Daoy (cell line): ENCODE measurements at places on chromosomes 7 and 10. TPM values are rescaled to one million over a fixed set of nuclear protein-coding genes. Genes with fewer than 3 reads are reported as not detected.
A peak's percentile ranks its signal among the peaks of the same experiment; 100 is the strongest.

GRCh38 chr7:51015581-51015980, 232.9 kb upstream of the GRB10 start:
- DNase-seq = no peak

- no peak for DNase-seq
Measured at GRCh38 chr10:86803156-86803555, 46.7 kb downstream of the BMPR1A start.

DNA sequence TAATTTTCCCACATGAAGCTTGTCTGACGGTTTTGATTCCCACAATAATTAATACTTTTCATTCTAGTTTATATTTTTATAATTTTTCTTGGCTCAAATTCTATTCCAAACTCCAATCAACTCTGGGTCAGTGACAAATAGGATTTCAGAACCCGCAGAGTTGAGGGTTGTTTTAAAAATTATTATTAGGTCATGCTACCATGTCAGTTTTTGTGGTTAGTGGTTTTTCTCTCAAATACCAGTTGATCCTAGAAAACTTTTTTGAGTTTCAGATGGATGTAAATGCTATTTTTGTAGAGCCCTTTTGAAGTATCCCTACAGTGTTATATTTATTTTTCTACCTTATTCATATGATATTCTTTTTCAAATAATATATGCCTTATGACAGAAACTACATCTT, 237.4 kb downstream of the SEMA3D start:
- no peak for DNase-seq

GRCh38 chr10:98429320-98430072, 14.5 kb upstream of the PYROXD2 start:
- DNase-seq = no peak

DNA sequence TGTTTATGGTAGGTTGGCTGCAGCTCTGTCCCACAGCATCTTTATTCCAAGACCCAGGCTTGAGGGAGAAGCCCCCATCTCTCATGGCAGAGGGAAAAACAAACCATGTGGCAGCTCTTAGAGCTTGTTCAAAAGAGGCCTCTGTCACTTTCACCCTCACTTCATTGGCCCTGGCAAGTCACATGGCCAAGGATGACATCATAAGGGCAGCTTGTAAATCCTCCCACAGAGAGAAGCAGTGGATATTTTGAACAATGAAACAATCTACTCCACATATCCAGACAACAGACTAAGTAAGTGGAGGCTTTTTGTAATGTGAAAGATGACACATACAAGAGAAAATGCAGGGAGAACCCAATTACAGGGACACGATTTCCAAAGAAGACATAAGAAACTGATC, 108.1 kb downstream of the GRID1 start:
- no peak for DNase-seq

DNA sequence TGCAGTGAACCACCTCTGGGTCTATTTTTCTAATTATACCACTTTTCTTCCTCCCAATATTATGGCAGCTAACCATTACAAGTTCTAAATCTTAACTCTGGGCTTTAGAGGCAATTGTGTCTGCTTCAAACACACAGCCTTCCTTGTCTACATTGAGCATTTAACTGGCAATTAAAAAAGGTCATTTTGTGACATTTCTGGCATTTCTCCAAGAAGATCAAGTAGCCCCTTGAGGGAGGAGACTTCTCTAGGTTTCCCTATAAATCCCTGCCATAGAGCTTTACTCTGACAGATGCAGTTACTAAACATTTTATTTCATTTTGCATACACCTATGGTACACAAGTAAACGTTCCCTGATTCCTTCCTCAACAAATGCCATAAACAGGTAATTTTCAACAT, 33.4 kb upstream of the FAM133B start:
- DNase-seq = no peak

DNA sequence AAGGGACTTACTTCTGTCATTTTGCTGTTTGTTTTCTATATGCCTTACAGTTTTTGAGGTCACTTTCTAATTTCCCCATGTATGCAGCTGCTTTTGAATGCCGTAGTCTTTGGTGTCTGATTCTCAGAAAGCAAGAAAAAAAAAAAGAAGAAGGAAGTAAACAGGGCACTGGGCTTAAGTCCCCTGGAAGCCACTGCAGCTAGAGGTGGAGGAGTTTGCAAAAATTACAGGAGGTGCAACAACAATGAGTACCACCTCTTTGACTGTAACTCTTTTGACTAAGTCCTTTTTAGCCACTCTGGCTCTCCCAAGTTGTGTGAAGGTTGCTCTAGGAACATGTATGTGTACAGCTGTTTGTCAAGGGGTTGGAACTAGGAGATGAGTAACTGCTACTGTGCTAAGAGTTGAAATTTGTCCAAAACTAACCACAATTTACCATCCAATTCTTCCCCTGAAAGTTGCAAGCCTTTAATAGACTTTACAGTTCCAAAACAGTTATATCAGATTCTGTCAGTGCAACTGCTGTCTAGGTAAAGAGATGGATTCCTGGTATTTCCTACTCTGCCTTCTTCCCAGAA, 588.0 kb upstream of the LRRN3 start:
- DNase-seq = no peak

- peak; percentile 5 for DNase-seq
Measured at GRCh38 chr10:35056686-35057085, 33.5 kb downstream of the CUL2 start.

DNA sequence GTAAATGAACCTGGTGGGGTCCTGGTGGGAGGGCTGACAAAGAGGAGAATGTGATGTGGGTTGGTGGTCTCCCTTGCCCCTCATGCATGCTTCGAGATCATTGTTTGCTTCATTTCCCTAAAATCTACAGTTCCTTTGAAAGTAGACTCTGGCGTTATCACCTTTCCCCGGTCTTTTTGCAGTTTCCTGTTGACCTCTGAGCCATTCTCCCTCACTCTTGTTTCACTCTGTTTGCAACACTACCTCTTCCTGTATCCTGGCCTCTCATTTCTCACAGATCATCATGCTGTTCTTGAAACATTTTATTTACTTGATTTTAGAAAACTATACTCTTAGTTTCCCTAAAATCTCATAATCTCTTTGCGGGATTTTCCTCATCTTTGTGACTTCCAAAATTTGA, 179.8 kb downstream of the WNT2 start:
- DNase-seq = no peak

- peak; percentile 65 for DNase-seq
Measured at GRCh38 chr10:133307776-133308420, 774 bp downstream of the TUBGCP2 start.

DNA sequence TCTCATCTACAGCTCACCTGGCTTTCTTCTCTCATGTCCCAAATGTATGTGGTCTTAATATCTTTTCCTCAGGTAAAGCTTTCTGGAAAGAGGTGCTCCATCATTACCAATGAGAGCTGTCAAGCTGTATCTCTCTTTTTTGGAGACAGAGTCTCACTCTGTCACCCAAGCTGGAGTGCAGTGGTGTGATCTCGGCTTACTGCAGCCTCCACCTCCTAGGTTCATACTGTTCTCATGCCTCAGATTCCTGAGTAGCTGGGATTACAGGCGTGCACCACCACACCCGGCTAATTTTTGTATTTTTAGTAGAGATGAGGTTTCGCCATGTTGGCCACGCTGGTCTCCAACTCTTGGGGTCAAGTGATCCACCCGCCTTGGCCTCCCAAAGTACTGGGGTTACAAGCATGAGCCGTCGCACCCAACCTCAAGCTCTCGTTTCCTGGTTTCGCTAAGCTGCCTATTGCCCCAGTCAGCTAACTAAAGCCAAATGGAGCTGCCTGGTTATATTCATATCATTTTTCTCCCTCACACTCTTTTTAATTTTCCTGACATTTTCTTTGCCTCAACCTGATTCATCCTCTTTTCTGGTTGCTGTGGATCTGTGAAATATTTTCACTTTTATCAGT, 60.5 kb downstream of the SUFU start:
- no peak for DNase-seq

DNA sequence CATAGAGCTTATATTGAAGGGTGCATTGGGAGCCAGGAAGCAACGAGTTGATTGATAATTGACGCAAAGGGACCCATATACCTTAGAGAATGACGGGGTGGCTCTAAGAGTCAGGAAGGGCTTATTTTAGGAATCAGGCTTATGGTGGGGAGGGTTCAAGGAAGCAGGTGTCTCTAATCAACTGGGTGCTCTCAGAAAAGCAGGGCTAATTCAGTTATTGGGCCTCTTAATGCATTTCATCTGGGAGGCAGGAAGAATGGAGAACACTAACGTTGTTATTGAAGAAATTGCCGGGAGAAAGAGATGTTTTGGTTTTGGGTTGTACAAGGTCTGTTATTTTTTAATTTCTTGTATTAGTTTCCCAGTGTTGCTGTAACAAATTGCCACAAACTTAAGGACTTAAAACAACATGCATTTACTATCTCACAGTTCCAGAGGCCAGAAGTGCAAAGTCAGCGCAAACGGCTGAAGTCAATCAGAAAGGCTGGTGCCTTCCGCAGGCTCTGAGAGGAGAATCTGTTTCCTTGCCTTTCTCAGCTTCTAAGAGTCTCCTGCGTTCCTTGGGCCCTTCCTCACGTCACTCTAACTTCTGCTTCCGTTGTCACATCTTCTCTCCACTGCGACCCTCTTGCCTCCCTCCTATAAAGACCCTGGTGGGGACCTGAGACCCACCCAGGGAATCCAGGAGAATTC, 328.4 kb upstream of the C7orf33 start:
- DNase-seq = no peak

DNA sequence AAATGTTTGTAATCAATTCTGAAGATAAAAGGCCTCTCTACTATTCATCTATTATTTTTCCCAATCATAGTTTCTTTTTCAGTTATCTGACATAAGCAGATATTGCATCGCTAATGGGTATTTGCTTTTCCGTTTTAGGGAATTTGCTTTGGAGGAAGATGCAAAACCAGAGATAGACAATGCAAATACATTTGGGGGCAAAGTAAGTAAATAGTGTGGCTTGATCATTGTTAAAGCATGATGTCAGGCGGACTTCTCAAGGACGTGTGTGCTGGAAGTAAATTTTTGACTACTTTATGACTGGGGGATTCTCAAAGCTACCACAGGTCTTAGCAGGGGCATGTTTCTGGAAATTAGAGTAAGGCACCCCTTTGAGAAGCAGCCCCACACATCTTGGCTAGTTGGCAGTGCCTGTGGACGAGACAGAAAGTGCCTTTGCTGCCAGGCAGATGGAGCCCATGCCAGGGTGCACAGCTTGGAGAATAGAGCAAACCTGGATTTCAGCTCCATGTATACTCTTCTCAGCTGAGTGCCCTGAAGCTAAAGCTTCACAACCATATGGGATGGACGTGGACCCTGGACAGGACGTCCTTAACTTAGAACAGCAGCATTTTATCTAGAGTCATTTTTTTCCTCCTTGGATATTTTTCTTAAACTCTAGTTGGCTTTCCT, 68.6 kb downstream of the SRI start:
- no peak for DNase-seq

DNA sequence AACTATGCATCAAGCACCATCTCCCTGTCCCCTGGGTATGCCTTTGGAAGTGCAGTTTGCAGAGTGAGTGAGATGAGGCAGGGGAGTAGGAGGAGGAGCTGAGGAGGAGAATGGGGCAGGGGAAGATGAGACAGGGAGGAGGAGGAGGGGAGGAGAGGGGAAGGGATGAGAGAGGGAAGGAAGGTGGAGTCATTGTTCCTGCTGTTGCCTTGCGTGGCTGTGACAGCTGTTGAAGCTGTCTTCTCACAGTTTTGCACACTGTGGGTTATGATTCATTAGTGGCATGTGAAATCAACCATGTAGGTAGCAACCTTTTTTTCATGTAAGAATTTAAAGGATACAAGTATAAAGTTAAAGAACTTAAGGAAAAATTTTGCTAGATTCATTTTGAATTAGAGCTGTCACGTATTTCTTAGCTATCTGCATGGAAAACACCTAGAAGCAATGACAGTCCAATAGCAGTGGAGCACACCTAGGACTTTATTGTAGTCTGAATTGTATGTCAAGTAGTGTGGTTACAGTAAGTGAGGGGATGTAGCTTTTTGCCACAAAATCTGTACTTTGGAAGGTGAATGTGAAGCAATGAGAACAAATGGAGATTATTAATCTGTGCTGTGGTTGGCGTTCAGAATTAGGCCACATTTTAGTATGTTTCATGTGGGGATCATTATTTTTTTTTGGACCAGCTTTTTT, 21.7 kb downstream of the CCM2 start:
- DNase-seq = peak; percentile 63

CTTNBP2 gene
- total RNA-seq = 3.6 TPM in 2 replicates

NT5C3A gene
- 64.4 and 66.6 TPM in 2 replicates for total RNA-seq

GIMAP4 gene
- not detected in 2 replicates for total RNA-seq

AASS gene
- total RNA-seq = 39.8 and 44.1 TPM in 2 replicates

CPXM2 gene
- total RNA-seq = 4.9 and 8.6 TPM in 2 replicates

INMT gene
- 0.06 TPM in 1 of 2 replicates, not detected in the other for total RNA-seq

CUEDC2 gene
- 19.5 and 30.1 TPM in 2 replicates for total RNA-seq

TEX36 gene
- not detected in 2 replicates for total RNA-seq

SPOCK2 gene
- total RNA-seq = 0.29 TPM in 1 of 2 replicates, not detected in the other

CXCL12 gene
- total RNA-seq = 2.1 and 2.2 TPM in 2 replicates
